ENCODE measurements at places on chromosomes 2 and 18. TPM values are rescaled to one million over a fixed set of nuclear protein-coding genes. Genes with fewer than 3 reads are reported as not detected.

SERPINB4 gene
- total RNA-seq: not detected

DNA sequence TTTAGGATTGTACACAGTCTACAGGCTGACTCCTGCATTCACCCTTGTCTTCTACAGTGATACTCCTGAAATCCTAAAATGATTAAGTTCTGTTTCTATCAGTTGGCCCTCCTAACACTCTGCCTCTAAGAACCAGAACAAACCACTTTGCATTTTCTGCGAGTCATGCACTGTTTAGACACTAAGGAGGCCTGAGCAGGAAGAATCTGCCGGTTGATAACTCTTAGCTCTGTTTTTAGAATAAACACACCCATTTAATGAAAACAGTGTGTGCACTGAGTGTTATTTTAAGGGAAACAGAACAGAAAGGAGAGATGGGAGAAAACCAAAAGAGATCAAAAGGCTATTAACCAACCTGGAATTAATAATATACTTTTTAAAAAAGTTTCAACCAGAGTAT, 22.9 kb upstream of the SSB start:
- DNase-seq: no peak

GRCh38 chr2:46257476-46257875, 39.7 kb upstream of the EPAS1 start:
- DNase-seq: no peak

MC5R gene
- total RNA-seq: not detected

GREB1L gene
- 6.4 TPM for total RNA-seq

DPP10 gene
- 0.05 TPM for total RNA-seq

CHRNG gene
- not detected for total RNA-seq

GRCh38 chr2:9751831-9752230, 91.4 kb upstream of the TAF1B start:
- DNase-seq: no peak

ANKRD23 gene
- 12.7 TPM for total RNA-seq
